ENCODE measurements at places on chromosomes 11 and 22.
A peak's percentile ranks its signal among the peaks of the same experiment; 100 is the strongest.

DNA sequence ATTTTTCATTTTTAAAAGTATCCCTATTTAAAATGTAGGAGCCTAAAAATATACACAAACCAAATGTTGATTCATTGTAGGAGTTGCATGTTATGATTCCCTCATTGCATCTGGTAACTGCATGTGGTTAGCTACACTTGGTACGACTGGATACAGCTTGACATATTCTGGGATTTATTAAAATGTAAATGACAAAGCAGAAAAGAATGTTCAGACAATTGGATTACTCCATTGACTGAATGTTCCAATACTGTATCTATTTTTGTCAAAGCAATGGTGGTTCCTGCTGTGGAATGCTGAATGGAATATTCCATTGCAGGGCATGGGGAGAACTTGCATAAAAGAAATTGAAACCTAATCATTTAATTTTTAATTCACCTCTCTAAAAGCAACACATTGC, 30.8 kb downstream of the BLID start:
- DNase-seq = no peak

GRCh38 chr11:57597916-57598830, 688 bp downstream of the SERPING1 start:
- DNase-seq = no peak

DNA sequence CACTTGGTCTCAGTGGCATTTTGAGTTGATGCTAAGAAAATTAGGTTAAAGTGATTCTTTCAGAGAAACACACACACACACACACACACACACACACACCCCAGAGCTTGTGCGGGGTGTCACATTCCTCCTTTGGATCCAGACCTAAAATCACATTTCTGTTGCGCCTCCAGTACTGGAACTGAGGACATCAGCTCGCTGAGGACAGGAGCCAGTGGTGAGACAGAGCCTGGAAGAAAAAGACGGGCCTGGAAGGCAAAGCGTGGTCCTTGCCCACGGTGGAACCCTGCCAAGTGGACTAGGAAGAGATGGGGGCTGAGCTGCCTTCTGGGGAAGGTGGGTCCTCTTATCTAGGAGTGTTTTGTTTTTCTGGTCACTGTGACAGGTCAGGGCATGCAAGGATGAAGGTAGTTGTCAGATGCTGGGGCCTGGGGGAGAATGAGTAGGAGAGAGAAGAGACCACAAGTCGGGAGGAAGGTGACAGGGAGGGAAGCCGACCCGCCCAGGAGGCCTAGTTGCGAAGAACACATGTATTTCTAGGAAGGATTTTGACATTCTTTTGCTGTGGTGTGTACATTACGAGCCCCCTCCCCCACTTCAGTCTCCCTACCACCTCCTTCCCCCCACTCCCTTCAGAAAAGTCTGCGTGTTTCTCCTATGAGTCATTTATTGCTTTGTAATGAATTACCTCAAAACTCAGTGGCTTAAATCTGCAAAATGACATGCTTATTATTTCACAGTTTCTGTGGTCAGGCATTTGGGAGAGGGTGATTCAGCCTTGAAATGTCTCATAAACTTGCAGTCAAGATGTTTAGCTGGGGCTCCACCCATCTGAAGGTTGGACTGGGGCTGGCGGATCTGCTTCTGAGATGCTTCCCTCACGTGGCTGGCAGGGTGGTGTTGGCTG, 4.8 kb upstream of the ELFN2 start:
- no peak for DNase-seq

GRCh38 chr22:25069758-25070481, 117.4 kb downstream of the KIAA1671 start:
- DNase-seq = no peak

DNA sequence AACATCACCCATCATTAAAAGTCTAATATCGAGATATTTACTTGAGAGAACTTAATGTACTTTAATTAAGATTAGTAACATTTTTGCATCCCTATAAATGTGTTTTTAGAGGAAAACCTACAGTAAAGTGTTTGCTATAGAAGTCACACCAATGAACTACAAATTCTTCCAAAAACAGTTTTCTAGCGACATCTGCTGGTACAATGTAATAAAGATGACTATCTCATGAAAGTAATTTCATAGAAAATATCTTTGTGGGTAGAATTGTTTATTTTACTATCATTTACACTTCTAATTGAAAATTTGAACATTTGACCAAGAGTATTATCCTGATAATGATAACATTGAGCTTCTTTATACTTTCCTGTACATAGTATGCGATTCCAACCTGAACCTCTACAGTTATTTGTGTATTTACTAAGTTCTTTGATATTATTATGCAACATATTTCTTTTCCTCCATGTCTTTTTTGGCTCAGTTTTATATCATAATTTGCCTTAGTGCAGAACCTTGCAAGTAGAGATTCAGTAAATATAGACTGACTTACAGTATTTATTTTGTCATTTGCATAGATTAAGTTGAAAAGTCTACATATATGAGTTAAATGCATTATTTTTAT, 252.7 kb downstream of the TMEM135 start:
- no peak for DNase-seq

GRCh38 chr11:8403310-8403709, 139.6 kb upstream of the LMO1 start:
- no peak for DNase-seq

DNA sequence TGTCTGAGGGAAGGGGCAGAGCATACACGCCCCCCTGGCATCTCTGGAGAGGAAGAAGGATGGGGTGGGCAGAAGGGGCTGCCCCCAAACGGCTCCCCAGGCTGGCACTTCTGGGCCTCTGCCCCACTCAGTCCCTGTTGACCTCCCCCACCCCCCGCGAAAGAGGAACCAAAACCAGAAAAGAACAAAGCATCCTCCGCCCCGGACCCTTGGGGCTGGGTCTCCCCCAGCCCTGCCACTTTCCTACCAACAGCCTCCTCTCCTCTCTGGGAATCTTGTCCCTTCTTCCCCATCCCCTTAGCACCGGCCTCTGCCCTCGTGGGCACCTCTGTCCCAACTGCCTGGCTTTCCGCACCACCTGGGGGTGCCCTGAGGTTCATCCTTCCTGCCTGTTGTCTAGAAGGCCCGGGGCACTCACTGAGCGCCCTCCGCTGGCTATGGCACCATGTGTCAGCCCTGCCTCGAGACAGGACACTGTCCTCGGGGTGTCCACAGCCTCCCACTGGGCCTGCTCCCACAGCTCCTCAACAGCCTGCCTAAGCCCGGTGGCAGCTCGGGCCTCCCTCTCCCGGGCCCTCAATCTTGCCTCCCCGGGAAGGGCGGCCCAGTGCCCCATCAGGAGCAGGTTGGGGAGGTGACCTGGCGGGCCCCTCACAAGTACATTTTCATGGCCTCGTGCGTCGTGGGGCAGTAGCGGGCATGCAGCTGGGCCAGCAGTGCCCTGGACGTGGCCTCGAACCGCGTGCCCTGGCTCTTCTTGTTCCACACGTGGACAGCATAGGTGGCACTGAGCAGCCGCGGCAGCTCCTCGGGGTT, 28.2 kb downstream of the A4GALT start:
- DNase-seq = no peak

DNA sequence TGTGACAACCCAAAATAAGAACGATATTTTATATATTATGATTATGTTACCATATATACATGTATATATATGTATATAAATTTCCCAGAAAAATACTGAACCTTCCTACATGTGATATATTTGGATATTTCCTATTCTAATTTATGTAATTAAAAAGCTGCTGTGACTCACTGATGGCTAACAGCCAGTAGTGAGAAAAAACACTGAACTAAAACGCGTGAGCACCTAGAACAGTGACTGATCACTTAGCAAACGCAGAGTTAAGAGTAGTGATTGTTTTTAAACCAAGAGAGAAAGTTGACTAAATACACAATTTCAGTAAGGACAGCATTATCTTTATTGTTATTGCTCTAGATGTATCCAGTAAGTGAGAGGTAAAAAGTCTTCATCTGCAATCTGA, 213.8 kb downstream of the TMEM135 start:
- no peak for DNase-seq

DNA sequence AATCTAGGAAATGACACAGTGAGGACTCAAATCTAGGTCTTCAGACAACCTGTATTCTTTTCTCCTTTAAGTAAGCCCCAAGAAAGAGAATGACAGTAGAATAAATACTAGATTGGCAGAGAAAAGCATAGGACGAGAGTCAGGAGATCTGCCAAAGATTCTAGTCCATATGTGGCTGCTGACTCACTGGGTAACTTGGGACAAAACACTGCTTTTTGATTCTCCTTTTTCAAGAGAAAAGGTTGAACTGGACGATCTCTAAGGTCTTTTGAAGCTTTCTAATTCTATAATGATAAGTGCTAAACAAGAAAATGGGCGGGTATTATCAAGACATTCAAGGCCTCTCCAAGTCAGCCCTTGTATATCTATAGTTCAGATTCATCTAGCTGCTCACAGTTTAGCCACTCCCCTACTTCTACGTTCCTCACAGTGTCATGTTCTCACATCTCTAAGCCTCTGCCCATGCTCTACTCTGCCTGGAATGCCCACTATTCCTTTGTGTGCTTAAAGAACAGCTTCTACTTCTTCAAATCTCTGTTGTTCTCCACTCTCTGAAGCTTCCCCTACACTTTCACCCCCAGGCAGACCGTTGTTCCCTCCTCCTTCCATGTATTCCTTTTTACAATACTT, 53.0 kb downstream of the RELT start:
- no peak for DNase-seq

- DNase-seq = no peak
Observed at GRCh38 chr11:84899740-84900139, 727.4 kb downstream of the DLG2 start.

DNA sequence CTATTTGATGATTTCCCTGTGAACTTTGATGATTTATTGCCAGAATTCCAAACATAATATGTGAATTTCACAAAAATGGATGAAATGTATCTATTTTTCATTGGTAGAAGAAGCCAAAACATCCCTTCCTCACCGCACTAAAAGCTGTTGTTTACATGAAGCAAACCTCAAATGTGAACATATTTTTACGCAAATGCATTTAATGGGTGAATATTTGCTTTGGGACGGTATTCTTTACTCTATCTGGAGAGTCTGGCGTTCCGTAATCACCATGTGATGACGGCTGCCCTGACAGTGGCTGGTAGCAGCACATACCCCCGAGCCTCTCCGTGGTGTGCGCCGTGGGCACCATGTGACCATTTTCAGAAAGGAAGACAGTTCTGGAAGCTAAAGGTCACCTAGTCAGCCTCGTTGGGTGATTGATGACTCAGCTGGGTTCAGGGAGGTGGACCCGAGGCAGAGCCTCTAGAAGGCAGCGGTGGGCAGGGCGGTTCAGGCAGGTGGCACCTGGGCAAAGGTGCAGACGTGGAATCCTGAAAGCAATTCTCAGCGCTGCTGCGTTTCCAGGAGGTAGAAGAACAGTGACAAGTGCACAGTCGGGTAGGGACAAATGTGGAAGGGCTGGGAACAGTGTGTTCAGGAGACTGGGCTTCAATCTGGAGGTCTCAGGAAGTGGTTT, 45.3 kb downstream of the PPARA start:
- no peak for DNase-seq

DNA sequence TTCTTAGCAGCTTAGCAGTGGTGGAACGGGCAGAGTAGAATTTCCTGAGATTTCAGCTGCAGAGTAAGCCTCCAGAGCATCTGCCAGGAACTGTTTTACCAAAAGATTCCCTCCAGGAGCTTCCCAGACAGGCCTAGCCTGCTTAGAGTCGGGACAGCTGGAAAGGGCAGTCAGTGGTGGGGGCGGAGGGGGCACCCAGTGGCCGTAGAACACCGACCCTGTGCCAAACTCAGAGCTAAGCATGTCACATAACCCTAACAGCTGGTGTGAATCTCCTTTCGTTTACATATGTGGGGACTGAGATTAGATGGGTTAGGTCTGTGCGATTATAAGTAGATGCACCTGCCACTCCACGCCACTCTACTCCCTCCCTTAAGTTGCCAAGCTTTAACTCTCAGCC, 80.0 kb upstream of the CRTAM start:
- DNase-seq = no peak

- no peak for DNase-seq
Observed at GRCh38 chr11:114942207-114942606, 263.9 kb downstream of the NXPE2 start.

GRCh38 chr22:40641269-40641668, 4.8 kb upstream of the MRTFA start:
- no peak for DNase-seq

- DNase-seq = no peak
Observed at GRCh38 chr22:47474895-47475294, 712.4 kb downstream of the TBC1D22A start.

DNA sequence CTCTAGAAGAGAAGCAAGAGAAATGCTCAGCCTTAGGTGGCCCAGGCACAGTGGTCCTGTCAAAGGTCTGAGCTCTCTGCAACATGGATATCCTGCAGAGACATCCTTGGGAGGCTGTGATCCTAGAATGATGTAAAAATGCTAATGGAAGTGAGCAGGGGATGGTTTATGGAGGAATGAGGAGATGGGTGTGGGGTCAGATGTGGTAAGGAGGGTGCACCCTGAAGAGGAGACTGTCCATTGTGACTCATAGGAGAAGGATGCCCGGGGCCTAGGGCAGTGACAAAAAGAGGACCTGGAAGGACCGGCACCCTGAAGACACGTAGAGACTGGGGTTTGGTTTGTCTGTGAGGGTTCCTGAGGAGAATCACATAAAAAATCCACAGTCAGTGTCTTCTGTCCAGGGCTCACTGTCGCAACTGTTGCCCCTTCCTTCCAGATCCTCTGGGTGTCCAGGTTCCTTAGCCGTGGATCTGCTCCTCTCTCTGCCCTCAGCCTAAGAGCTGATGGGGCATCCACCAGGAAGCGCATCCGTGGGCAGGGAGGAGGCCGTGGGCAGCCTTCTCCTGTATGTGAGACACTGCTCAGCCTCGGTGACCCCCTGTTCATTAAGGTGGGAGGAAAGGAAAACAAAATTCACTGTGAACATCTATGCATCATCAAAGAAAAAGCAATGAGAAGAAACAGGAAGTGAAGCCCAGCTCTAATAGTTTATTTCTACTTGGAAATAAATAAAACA, 110.7 kb downstream of the VPREB1 start:
- no peak for DNase-seq

GRCh38 chr11:2194877-2195755, 23.5 kb upstream of the TH start:
- peak; percentile 32 for DNase-seq

DNA sequence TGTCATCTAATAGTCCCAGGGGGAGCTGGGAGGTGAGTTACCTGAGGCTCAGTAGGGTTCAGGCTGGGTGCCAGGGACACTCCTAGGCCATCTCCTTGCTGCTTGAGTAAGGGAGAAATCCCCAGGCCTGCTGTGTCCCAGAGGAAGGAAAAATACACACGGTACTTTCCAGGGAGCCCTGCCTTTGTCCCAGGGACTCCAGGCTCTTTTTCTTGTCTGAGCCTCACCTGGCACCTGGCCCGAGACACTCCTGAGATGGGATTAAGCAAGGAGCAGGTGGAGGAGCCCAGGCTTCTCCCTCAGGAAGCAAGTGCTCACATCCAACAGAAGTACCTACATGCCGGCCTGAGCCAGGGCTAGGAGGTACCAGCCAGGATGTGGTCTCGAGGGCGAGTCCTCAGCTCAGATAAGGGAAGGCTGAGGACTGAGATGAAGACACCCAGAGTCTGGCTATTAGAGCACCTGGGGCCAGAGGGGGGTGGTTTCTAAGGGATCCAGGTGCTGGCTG, 899 bp upstream of the KLHDC7B start:
- DNase-seq = no peak

GRCh38 chr11:75924966-75925784, 110.2 kb downstream of the UVRAG start:
- DNase-seq = no peak

GRCh38 chr11:75170516-75171201, 19.8 kb downstream of the SLCO2B1 start:
- no peak for DNase-seq

Measured in activated CD8-positive, alpha-beta memory T cell treated with anti-CD3 and anti-CD28 coated beads for 1 hour (primary cell).